ENCODE measurements at places on chromosomes 2 and 18.

DNA sequence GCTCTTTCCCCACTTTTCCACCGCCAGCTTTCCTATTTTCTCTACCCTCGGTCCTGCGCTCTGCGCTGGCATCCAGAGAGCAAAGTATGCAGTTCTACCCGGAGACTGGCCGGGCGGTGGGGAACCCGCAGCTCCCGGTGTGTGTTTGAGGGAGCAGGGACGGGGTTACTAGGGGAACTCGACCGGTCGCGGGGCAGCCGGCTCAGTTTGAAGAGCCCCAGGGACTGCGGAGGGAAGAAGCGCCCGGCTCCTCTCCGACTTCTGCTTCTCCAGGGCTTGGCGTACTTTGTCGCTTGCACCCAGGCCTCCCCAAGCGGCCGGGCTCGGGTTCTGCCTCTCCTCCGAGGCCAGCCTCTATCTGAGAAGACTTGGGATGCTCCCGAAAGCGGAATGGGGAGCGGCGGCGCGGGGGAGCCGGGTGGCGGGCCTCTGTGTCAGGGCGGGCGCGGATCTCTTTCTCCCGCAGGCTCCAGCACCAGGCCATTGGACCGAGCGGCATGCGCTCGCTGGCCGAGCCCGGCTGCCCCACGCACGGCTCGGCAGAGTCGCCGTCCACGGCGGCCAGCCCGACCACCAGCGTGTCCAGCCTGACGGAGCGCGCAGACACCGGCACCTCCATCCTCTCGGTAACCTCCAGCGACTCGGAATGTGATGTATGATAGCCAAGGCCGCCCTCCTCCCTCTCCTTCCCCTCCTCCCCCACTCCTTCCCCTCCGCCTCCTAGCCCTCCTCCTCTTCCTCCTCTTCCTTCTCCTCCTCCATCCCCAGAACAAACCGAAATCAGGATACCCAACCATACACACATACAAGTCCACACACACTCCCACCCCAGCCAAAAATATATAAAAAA, 2.8 kb downstream of the SIX3 start:
- DNase-seq, result no peak

GRCh38 chr2:128329607-128330006, 10.9 kb upstream of the HS6ST1 start:
- DNase-seq, result no peak

- DNase-seq, result no peak
These were observed 128.0 kb upstream of the CD302 start for GRCh38 chr2:159925975-159926374.

- DNase-seq, result no peak
These were observed 1072.4 kb upstream of the ZEB2 start for GRCh38 chr2:145592361-145592760.

GRCh38 chr18:74265546-74266098, 26.1 kb downstream of the CYB5A start:
- DNase-seq, result no peak

- no peak for DNase-seq
These were observed 1.4 kb upstream of the BCL2 start for GRCh38 chr18:63320975-63321265.

- no peak for DNase-seq
These were observed 118.5 kb downstream of the CALCRL start for GRCh38 chr2:187329586-187329985.

DNA sequence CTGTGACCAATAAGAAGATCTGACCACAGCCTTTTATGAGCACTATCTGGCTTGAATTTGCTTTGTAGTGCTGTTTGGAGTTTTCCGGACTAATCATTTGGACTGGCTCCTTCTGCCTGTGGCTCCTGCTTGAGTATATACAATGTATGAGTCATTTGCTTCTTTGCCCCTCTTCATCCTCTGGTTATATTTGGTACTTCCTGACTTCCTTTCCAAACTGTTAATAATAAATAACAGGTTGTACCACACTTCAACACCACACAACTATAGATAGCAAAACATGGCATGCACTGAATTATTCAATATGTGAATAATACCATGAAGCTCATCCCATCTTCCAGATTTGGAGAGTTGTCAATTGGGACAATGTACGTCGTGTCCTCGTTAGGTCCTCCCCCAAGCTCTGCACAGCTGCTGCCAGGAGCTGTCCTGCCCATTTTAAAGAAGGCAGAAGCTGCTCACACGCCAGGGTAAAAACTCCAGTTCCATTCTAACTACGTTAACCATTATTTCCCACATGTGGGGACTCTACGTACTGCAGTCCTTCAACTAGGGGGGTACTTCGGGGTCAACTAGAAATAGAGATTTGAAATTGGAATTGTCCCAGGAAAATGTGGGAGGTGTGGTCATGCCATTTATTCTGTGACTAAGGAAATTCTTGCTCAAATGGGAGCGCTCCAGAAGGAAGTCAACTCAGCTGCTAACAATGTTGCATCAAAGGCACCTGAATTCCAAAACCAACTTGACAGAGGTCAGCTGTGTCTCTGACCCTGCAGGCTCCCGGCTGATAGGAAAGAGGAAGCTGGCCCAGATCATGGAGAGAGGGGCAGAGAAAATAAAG, 38.1 kb downstream of the ST8SIA5 start:
- no peak for DNase-seq

- no peak for DNase-seq
These were observed 95.6 kb downstream of the HDAC4 start for GRCh38 chr2:239305222-239305575.

DNA sequence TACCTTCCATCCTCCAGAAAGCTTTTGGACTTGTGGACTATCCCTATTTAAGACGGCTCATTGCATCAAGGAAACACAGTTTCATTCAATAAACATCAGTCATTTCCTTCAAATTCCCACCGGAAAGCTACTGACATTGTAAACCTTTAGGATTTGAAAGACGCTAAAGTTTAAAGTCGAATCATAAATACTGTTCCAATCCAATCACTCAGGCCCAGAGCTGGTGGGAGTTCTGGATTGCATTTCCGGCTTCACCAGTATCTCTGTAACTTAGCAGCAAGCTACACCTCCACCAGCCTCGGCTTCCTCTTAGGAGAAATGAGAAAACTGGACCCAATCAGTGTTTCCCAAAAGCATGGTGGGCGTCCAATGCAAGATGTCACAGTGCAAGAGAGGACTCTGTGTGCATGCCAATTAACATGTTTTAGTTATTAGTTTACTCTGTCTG, 1.6 kb downstream of the WDFY1 start:
- no peak for DNase-seq

GRCh38 chr18:10247021-10247741, 207.3 kb upstream of the APCDD1 start:
- no peak for DNase-seq
